ENCODE measurements at places on chromosomes 1 and 21. TPM values are rescaled to one million over a fixed set of nuclear protein-coding genes. Genes with fewer than 3 reads are reported as not detected.

GRCh38 chr1:234781241-234782065, 171.5 kb upstream of the IRF2BP2 start:
- DNase-seq: no peak

The DMRTA2 gene
- not detected for total RNA-seq

DNA sequence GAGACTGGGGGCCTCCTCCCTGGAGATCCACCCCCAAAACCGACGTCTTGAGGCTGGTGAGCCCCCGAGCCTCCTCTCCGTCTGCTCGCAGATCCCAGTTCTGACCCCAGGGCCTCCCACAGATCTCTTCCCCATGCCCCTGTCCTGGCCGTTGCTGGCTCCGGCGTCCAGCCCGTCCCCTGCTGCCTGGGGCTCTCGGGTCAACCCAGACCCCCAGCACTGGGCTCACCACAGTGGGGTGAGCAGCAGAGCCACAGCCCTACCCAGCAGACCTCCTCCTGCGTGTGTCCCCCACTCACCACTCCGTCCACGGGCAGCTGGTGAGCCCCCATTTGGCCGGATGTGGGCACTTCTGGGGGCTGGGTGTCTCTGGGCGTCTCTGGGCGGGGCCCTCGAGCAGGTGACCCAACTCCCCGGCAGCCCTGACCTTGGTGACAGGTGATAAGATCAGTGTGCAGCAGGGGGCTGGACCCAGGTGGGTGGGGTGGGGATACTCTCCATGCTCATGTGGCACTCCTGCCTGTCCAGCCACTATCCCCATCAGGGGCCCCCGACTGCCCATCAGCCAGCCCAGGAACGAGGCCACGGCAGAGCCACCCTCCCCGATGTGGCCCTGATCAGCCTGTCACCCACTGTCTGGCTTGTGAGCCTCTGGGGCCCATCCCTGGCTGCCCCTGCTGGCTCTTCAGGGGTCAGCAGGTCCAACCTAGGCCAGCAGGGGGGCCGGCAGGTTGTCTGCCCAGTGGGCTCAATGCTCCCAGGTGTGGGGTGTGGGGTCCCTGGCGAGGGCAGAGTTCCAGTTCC, 709 bp downstream of the TNFRSF14 start:
- no peak for DNase-seq

The NMNAT2 gene
- 46.0 TPM for total RNA-seq

GRCh38 chr1:111221633-111222291, 5.8 kb upstream of the CHI3L2 start:
- no peak for DNase-seq

DNA sequence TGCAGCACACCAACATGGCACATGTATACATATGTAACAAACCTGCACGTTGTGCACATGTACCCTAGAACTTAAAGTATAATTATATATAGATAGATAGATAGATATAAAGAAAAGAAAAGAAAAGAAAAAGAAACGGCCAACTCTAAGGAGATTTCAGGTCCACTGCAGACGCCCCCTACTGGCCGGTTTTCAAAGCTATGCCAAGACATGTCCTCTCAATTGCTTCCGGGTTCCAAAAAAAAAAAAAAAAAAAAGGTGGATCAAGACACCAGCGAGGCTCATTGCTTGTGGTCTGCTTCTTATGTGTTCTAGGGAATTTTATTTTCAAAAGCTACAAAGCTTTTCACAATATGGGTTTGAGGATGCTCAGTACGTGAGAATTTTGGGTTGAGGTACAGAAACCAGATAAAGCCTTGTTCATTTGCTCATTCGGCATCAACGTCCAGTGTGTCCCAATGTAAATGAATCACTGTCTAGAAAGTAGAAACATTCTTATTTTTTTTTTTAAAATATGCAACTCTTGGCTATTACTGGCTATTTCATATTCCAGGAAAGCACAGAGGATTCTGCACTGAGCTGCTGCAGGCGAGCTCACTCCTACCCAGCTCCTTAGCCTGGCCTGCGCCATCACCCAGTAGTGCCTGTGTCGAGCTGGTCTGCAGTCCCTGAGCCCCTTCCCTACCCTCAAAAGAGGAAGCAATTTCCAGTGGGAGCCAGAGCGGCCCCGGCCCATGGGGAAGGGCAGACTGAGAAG, 643.0 kb downstream of the KIF26B start:
- DNase-seq: no peak

- DNase-seq: no peak
Measured at GRCh38 chr1:154501423-154502065, 475 bp upstream of the TDRD10 start.

GRCh38 chr1:205518661-205519540, 14.4 kb downstream of the CDK18 start:
- DNase-seq: peak; percentile 58

The RSPH1 gene
- total RNA-seq: 2.4 TPM

- DNase-seq: no peak
Measured at GRCh38 chr1:229848752-229849677, 218.0 kb upstream of the GALNT2 start.

DNA sequence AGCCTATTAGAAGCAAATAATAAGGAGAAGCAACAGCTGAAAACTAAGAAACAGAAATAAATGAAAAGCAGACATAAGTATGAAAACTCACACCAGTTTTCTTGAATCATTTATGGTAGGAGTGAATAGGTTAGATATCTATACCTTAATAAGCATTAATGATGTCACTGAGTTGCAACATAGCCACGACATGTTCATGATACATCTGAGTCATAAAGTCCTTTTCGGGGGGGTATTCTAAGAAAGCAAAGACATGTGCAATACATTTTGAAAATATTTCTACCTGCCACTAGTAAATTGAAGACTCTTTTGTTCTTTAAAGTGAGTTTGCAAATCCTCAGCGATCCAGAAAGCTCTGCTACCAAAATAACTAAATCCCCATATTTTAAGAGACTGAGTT, 7.2 kb downstream of the CD34 start:
- no peak for DNase-seq

DNA sequence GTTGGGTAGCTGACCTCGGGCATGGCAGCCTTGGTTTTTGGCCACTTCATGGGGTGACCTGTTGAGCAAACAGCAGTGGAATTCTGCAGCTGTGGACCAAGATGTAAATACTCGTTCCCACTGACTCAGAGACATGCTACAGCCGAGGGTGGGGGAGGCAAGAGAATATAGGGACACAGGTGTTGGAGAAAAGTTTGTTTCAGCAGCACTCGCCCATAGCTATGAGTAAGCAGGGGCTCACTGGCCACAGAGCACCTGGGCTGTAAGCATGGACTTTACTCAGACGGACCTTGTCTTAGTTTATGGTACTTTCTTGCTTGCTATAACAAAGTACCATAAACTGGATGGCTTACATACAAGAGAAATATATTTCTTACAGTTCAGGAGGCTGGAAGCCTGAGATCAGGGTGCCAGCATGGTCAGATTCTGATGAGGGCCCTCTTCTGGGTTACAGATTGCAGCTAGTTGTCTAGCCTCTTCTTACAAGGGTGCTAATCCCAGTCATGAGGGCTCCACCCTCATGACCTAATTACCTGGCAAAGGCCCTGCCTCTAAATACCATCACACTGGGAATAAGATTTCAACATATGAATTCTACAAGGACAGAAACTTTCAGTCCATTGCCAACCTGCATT, 437.2 kb upstream of the DAB1 start:
- no peak for DNase-seq

The NDC1 gene
- 27.0 TPM for total RNA-seq

The DTL gene
- total RNA-seq: 11.4 TPM

DNA sequence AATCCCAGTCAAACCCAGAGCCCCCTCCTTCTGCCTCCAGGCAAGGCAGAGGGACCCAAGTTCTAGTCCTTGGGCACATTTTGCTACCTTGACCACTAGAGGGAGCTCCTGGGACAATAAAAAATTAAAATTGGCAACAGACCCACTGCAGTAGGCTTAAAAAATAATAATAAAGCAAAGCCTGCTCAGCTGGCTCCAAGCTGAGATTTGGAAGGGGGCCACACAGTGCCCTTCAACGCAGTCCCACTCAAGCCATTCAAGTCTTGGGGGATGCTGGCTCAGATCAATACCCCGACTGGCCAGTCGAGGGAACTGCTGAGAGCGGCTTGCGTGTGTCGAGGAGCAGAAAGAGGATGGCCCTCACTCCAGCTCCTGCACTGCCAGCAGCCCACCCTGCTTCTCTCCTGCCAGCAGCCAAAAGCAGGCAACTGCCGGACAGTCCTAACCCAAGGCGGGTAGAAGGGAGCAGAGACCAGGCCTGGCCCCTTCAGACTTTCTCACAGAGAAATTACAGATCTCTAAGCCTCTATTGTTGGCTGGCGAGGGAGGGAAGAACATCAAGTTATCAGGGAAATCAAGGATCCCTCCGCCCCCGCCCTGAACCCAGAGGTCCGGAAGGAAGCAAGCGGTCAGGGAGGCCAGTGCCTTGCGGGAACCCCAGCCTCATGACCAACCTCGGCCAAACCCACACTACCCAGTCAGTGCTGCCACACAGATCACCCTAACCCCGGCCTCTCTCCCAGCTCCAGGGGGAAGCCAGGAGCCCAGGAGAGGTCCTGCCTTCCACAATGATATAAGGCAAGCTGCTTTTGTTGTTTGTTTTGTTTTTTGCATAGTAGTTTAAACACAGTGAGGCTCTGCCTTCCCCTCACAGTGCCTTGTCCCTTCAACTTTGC, 4.9 kb upstream of the ALDH4A1 start:
- peak; percentile 79 for DNase-seq

GRCh38 chr1:147337040-147337630, 94.7 kb downstream of the CHD1L start:
- peak; percentile 19 for DNase-seq

The LRRC38 gene
- total RNA-seq: 2.4 TPM

- DNase-seq: peak; percentile 73
Measured at GRCh38 chr21:26169061-26169610, 1.4 kb downstream of the APP start.

DNA sequence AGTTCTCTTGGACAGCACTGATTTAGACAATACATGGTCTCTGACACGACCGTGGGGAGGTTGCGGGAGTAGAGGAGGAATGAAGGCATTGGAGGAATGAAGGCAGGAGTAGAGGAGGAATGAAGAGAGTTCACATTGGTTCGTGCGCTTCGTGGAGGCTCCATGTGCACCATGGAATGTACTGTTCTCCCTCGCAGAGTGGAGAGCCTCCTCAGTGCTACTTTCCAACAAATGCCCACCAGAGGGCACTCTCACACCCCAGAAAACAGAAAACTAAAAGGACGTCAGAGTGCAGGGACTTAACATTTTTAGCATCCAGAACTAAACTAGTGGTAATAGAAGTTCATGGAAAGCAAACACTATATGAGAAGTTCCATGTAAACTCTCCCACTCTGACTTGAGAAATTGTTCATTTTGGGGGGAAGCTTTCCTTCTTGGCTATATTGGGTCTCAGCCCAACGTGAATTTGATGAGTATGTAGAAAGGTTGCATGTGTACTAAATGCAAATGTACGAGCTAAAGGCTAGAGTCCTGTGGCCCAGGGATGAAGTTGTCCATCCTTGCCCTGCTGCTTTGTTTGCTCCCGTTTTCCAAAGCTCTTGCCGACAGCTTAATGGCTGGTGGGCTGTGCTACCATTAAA, 211.6 kb downstream of the LMX1A start:
- DNase-seq: peak; percentile 46

The MYCL gene
- total RNA-seq: 11.4 TPM

DNA sequence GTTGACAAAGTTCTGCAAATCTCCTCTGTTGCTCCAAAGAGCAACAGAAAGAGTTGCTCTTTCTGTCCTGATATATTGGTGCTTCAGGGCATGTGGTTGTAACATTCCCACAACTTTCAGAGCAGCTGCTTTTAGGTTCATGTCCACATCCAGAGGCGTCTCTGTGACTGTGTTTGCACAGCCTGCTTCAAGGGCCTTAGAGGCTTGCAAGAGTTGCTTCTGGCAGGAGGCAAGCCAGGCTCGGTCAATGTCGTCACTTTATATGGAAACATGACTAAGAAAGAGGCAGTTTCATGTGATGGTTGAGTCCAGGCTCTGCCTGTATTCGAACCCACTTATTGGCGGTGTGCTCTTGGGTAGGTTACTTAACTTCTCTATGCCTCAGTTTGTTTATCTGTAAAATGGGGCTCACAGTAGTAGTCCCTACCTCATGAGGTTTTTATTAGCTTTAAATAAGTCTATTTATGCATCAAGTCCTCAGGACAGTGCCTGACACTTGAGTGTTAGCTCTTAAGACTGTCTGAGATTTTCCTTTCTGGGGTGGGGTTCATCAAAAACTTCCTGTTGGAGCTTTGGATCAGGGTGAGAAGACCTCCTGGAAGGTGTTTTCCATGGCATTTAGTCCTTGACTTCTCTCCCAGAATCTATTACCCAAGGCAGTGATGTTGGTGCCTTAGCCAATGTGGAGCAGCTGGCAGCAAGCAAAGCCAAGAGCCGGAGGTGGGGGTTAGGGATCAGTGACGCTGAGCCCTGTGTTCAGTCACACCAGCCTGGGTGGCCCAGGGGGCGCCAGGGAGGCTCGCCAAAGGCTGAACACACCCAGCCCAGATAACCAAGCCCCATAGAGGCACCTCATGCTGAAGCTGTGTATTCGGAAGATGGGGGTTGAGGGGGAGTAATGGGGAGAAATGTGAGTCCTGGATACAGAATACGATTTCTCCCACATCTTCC, 18.9 kb downstream of the LHX4 start:
- DNase-seq: no peak

DNA sequence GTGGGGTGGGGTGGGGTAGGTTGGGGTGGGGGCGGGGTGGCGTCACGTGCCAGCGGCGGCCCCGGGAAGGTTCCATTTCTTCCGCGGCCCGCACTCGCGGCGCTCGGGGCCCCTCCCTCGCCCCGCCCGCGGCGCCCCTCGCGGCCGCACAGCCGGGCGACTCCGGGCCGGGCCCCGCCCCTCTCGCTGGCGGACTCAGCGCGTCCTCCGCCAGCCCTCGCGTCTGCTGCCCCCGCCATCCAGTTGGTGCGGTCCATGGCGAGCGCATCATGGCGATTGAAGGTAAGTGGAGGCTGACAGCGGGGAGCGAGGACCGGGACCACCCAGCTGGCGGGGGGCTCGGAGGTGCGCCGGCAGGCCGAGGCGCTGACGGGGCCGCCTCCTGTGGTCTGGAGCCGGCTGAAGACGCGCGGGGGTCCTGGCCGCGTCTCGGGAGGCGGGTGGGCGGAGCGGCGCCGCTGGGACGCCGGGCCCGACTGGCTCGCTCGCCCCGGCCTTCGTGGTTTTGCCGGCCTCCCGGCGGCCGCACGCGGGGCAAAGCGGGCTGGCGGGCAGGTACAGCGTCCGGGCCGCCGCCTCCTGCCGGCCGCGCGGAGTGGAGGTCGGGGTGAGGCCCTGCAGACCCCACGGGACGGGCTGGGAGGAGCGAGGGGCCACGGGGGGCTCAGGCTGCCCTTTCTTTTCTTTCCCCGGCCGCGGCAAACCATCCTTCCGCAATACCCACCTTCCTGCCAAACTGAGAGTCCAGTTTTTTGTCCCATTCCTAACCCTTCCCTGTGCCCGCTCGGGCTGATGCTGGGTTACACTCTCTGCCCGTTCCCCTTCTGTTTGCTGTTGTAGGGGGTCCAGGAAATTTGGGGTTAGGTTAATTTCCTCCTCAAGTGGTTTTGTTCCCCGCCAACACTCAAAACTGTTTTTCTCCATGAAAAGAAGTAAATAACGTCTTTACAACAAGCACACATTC, at the start of gene SYT14:
Gene SYT14 (plus strand): TSS at position 222 of the 964 bp plus-strand sequence. CDS start 48 bp downstream, at position 270.
- peak; percentile 85 for DNase-seq

- no peak for DNase-seq
Measured at GRCh38 chr1:244296003-244296402, 155.7 kb downstream of the ADSS2 start.
